ENCODE measurements at places on chromosomes 16 and 17.

GRCh38 chr16:77191259-77191969 lies 424 bp downstream of the MON1B start:
- DNase-seq, result no peak

- DNase-seq, result no peak
Observed at GRCh38 chr16:21028728-21029127, 121.9 kb downstream of the DNAH3 start.

- DNase-seq, result no peak
Observed at GRCh38 chr16:80659865-80660264, 119.1 kb downstream of the DYNLRB2 start.

DNA sequence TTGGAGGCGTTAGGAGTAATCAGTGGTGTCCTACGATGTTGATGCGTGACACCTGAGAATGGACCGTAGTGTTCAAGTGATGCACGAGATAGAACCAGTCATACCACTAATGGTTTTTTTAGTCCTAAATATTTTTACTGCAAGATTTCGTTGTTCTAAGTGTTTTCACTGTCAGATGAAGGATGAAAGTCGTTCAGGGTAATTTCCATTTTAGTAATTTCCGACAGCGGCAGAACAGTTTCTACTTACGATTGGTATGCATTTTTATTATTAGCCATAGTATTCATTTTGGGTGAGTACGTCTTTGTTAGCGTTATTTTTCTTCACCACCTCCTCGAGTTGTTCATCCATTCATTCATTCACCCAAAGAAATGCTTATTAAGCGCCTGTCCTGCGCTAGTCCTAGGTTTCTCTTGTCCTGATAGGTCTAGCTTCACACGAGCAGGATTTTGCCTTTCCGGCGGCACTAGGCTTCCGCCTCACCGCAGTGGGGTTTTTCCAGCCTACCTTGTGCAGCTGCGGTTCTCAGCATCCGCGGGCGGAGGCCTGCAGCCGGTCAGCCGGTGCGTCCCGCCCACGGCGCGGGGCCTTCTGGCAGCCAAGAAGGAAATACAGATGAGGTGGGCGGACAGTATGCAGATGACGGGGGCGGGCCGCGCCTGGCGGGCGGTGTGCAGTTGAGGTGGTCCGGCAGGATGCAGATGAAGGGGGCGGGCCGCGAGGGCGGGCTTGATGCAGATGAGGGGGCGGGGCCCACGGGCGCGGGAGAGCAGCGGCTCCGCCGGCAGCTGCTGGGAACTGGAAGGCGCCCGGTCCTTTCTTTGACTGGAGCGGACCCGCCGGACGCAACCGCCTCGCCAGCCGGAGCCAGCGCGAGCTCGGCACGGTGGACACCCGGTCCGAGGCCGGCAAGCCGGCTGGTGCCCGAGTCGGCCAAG lies 146.4 kb downstream of the SPECC1 start:
- DNase-seq, result peak; percentile 90

GRCh38 chr16:580141-580945 lies 9.5 kb upstream of the RAB40C start:
- DNase-seq, result no peak
